ENCODE measurements at places on chromosomes 2 and 18. TPM values are rescaled to one million over a fixed set of nuclear protein-coding genes. Genes with fewer than 3 reads are reported as not detected.

DNA sequence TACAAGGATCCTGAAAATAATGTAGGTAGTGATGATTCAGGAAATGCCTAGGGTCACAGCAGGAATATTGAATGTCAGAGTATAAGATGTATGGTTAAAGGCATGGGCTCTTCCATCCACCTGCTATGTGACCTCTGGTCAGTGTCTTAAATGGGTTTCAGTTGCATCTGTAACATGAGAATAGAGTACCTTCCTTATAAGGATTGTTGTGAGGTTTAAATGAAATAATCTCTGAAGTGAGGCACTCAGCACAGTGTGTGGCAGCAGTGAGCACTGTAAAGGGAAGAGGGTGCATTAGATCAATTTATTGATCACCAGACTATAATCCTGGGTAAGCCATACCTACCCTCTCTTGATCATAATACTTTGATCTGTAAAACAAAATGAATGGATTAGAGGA lies 319.1 kb downstream of the SLC4A3 start:
- DNase-seq: no peak

The RAX gene
- not detected for total RNA-seq

GRCh38 chr2:10406016-10406415 lies 42.1 kb downstream of the ODC1 start:
- DNase-seq: peak; percentile 87

DNA sequence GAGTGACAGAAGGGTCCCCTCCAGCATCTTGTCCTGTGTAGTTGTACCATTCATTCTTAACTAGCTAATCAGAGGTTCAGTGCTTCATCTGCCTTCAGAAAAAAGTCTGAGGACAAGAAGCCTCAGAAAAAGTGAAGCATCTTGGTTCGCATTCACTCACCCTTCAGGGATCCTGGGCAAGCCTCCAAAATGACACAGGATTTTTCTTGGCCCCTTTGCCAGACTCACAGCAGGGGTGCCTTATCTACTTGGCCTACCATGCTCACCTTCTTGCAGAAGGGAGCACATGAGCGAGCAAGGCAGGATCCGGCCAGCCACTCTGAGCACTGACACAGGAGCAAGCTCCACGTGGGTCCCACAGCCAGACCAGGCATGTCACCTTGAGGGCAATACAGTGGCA lies 43.1 kb upstream of the XDH start:
- no peak for DNase-seq

DNA sequence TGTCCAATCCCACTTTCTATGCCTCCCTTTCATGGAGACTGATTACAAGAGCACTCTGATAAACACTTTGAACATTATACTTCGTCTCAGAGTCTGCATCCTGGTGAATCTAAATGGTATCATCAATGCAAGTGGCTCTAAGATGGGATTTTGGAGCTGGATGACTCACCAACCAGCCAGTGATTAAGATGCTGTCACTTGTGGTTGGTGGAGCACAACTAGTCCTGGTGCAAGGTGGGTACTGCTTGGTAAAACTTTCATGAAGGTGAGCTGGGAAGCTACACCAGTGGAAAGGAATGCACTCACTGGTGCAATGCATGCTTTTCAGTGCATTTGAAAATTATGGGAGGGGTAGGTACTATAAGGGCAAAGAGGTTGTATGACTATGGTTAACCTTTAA lies 137.7 kb upstream of the TRIB2 start:
- DNase-seq: no peak

The EVA1A gene
- 0.56 TPM for total RNA-seq

DNA sequence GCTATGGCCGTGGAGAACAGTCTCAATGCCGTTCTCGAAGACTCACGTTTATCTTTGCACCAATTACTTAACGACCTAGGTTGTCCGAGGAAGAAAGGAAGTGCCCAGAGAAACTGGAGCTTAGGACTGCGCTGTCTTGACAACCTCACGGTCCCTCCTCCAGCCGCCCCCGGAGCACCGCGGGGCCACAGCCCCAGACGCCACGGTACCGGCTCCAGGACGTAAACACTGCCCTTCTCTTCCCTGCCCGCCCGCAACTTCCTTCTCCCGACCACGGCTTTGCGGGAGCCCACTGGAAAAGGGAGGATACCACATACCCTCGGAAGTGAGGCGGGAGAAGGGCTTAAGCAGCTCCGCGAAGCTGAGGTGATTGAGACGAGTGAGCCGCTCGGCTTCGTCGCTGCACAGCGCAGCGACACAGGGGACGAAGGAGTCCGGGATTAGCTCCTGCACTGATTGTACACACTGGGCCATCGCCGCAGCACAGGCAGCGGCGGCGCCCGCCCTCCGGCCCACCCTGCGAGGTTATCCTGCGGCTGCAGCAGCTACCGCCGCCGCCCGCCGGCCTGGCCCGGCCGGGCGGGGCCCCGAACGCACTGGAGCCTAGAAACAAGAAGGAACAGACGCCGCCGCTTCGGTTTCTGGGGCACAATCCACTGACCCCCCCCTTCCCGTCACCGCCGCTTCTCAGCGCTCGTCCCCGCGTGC lies 483 bp downstream of the TRAPPC8 start:
- peak; percentile 22 for DNase-seq

The NEU2 gene
- total RNA-seq: not detected

The HES6 gene
- total RNA-seq: 25.9 TPM

The CAPN14 gene
- not detected for total RNA-seq

DNA sequence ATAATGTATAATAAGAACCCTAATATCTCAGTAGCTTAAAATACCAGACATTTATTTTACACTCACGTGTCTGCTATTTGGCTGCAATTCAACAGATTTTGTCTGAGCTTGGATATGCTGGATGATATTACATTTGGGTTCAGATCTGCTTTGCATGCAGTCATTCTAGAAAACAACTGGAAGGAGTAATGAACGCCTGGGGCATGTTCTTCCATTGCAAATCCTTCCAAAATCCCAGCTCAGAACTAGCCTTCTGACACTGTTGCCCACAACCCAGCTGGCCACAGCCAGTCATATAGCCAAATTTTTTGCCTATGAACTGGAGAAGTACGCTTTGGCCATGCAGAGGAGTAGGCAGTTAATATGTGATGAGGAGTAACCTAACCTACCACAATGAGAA lies 597.8 kb upstream of the VRK2 start:
- no peak for DNase-seq

GRCh38 chr2:64142741-64143168 lies 1.5 kb downstream of the PELI1 start:
- no peak for DNase-seq

DNA sequence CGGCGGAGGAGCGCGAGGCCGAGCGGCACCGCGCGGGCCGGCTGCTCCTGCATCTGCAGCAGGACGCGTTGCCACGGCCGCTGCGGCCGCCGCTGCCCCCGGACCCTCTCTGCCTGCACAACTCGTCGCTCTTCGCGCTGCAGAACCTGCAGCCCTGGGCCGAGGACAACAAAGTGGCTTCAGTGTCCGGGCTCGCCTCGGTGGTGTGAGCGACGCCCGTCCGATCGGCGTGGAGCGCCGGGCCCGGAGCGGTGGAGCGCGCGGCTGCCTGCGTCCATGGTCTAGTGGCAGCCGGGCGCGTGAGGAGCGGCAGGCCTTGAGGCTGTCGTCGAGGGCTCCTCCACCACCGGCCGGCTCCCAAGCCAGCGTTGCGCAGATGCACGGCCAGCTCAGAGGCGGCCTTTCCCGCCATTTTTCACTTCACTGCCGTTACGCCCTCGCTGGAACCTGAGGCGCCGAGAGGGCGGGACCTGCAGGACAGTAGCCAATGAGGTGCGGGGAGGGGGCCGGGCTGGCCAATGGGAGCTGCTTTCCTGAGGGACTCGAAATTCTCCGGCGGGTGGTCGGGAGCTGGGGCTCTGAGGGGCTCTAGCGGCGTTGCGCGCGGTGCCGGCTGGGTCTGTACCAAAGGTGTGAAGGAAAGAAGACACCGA lies 1.9 kb downstream of the TLX2 start:
- no peak for DNase-seq

The DOK6 gene
- total RNA-seq: not detected

GRCh38 chr2:65647249-65647842 lies 214.9 kb upstream of the SPRED2 start:
- DNase-seq: no peak

The STK25 gene
- 497 TPM for total RNA-seq

The LIMS4 gene
- 2.9 TPM for total RNA-seq

The CDK15 gene
- 0.11 TPM for total RNA-seq
